ENCODE measurements at places on chromosomes 7 and 10.

GRCh38 chr7:143391462-143392404 is 10.6 kb downstream of the ZYX start:
- peak; percentile 57 for DNase-seq

DNA sequence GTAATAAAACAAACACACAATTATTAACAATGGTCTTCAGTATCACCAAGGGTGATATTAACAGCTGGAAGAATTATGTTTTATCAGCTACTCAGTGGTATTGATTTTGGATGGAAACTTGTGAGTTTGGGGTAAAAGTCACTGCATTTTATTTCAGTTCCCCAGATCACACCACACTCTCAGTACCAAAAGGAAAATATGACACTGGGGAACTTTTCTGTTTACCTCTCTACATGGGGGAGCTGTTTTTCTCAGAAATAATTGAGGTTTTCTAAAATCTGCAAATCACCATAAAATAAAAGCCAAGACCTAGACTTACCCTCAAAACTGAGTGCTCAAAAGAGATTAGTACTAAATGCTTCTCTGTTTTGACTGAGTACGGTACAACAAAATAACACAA is 98.6 kb upstream of the FEZF1 start:
- no peak for DNase-seq

- DNase-seq, result peak; percentile 68
Measured at GRCh38 chr7:101935521-101936141, 118.2 kb downstream of the CUX1 start.

DNA sequence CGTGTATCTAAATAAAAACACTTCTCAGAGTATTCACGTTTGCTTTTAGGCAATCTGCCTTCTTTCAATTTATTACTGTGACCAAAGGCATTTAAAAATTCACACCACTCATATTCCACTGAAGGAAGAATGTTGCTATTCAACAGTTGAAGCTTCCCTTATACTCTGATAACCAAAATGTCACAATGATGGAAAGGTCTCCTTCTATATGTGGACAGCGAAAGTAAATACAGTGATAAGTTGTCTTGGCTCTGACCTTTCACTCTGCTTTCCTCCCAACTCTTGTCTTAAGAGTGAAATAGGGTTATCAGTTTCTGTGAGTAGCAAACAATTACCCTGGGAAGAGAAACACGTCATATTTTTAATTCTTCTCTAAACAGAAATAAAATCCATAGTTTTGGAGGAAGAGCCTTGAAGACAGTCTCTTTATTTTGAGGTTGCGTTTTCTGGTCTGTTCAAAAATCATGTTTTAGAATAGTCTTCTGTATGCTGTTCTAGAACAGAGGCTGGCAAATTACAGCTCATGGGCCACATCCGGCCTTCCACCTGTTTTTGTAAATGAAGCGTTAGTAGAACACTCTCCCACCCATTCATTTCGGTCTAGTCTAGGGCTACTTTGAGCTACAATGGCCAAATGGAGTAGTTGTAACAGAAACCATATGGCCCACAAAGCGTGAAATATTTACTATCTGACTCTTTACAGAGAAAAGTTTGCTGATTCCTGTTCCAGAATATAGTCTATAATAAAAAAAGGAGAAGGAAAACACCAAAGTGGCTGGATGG is 41.3 kb downstream of the ETV1 start:
- no peak for DNase-seq

DNA sequence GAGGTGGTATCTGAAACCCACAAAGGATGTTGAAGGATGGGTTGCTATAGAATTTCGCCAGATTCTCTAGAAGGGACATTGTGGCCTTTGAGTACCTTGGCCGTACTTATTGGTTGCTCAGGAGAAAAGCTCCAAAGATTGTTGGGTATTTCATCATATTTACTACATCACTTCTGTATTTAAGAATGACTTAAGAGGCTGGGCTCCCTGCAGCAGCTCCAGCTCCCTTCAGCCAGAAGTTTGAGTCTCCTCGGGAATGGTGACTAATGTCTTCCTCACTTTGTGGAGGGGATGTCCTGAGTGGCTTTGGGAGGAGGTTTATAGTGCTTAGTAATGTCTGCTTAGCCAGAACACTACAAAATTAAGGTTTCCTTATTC is 18.1 kb downstream of the MINDY4 start:
- no peak for DNase-seq

- no peak for DNase-seq
Measured at GRCh38 chr7:144468990-144469732, 65.7 kb upstream of the NOBOX start.

GRCh38 chr10:126423732-126424491 is 35.6 kb upstream of the ADAM12 start:
- no peak for DNase-seq

DNA sequence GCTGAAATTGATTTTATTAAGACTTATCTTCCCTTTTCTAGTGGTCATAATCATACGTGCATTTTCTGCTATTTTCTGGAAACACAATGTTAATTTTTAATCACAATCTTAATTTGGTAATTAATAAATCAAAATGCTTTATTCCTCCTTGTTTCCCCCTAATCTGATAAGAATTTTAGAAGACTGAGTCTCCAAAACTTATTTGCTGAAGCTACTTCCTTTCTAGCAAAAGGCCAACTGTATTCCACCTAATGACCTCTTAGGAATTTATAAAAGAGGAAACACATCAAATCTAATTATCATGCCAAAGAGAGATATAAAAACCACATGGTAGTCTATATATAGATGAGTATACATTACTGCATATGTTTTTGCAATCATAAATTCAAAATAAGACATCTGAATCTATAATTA is 140.6 kb downstream of the GNAI1 start:
- no peak for DNase-seq

GRCh38 chr7:66237906-66238772 is 33.0 kb downstream of the TPST1 start:
- DNase-seq, result no peak

GRCh38 chr7:72504061-72504706 is 92.0 kb upstream of the CALN1 start:
- peak; percentile 50 for DNase-seq

GRCh38 chr10:59227136-59227673 is 50.8 kb downstream of the PHYHIPL start:
- peak; percentile 62 for DNase-seq

DNA sequence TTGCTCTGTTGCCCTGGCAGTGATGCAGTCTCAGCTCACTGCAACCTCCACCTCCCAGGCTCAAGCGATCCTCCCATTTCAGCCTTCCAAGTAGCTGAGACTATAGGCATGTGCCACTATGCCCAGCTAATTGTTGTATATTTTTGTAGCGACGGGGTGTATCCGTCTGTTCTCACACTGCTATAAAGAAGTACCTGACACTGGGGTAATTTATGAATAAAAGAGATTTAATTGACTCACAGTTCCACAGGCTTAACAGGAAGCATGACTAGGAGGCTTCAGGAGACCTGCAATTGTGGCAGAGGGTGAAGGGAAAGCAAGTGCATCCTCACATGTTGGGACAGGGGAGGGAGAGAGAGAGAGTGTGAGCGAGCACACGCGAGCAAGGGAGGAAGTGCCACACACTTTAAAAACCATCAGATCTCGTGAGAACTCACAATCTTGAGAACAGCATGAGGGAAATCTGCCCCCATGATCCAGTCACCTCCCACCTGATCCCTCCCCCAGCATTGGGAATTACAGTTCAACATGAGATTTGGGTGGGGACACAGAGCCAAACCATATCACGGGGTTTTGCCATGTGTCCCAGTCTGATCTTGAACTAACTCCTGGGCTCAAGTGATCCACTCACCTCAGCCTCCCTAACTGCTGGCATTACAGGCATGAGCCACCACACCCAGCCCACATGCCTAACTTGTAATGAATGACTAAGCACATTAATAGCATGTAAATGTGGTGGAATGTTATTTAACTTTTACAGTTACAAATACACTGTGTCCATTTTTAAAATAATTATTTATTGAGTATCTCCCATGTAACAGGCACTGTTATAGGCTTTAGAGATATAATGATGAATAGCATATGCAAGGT is 65.5 kb downstream of the RALA start:
- DNase-seq, result no peak

DNA sequence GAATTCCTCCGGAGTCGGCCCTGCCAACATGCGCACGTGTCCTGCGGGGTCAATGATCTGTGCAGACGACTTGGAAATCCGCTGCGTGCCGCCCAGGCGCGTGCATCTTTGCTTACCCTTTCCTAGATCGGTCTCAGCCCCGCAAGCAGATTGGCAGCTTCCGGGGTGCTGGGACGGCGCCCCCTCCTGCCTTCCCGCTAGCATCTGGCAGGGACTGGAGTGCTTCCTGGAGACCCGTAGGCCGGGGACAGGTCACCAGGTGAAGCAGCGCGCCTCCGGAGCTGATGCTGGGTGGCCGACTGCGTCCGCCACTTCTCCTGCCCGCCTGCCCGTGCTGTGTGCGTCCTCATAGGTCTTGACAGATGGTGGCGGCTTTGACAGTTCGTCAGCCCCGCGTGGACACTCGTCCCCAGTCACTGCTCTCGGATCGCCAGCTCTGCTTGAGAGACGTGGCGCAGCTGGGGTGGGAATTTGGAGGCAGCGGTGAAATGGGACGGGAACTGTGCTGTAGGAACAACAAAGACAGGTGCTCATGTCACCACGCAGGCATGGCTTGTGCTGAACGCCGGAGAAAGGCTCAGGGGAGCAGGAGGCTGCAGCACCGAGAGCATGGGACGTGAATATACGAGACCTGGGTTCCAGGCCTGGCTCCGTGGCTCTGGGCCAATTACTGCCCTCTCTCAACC is 21.9 kb upstream of the KCNK18 start:
- peak; percentile 72 for DNase-seq

GRCh38 chr7:156752367-156753228 is 112.0 kb downstream of the RNF32 start:
- no peak for DNase-seq

DNA sequence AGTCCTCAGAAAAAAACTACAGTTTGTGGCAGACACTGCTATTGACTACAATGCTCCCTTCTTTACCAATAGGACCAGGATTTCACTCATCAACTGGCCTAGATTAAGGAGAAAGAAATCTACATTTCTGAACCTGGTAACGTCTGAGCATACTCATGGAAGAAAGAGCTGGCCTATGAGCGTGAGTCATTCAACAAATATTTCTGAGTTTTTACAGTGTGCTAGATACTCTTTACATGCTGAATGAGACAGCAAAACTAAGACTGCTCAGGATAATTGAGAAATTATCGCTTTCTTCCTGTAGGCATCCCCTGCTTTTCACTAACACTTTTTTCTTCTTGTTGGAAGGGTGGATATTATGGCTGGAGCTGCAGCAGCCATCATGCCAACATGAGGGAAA is 609.7 kb downstream of the TNS3 start:
- DNase-seq, result no peak

- no peak for DNase-seq
Measured at GRCh38 chr7:103114576-103115008, 34.3 kb downstream of the NAPEPLD start.

- DNase-seq, result no peak
Measured at GRCh38 chr10:43409385-43410109, 561 bp upstream of the HNRNPF start.

DNA sequence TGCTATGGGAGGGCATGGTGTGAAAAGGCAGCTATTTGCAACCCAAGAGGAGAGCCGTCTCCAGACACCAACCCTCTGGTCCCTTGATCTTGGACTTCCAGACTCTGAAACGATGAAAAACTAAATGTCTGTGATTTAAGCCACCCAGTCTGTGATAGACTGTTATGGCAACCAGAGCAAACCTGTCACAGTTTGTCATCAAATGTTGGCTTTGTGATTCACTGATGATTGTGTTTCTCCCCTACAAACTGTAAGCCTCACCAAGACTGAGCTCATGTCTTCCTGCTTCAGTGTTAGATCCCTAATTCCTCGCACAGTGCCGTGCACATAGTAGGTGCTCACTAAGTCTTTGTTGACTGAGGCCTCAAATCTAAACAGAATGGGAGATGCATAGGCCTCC is 224.6 kb upstream of the PITRM1 start:
- no peak for DNase-seq

GRCh38 chr7:43244784-43245183 is 132.3 kb downstream of the HECW1 start:
- DNase-seq, result no peak

DNA sequence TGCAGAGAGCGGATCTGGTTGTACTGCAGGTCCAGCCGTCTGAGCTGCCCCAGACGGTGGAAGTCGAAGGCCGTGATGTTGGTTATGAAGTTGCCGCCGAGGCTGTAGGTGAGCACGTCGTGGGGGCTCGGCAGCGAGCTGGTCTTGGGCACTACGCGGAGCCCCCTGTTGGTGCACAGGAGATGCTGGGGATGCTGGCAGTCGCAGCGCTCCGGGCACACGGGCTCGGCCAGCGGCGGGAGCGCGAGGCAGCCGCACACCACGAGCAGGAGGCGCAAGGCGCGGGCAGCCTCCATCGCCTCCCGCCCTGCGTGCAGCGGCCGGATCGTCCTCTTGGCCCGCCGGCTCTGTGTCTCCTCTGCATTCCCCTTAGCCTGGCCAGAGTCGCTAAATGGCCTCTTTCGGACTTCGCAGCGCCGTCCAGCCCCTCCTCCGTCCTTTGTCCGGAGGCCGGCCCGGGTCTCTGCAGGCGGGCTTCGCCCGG is 337 bp downstream of the TRIL start:
- DNase-seq, result peak; percentile 79

GRCh38 chr10:103543617-103544525 is 50.4 kb downstream of the NEURL1 start:
- peak; percentile 44 for DNase-seq

DNA sequence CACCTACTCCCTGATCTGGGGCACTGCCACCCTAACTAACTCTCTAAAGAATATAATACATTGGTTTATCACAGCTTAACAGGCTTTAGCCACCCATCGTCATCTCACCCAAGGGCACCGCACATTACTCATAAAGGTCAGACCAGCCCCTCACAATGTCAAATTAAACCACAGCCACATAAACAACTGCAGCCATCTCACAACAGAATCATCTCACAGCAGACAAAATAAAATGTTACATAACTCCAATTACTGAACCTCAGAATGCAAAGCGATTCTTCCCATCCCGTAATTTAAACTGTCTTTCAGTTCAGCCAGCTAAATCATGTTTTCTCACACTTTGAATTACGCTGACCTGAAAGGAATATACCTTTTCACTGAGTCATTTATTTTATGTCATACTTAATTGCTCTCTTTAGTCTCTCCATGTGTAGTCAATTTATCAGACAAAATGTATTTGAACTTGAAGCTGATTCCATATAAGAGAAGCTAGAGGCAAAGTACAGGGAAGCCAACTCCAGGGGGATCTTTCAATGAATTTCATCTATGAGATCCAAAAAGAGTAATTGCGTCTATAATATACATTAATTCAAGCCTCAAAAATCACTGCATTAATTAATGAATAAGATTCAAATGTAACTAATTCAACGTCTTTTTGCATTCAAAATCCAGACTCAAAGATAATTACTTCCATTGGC is 96.9 kb upstream of the NEBL start:
- DNase-seq, result no peak

Data from endodermal cell (in vitro differentiated cells).